ENCODE measurements at places on chromosomes 7 and 10. TPM values are rescaled to one million over a fixed set of nuclear protein-coding genes. Genes with fewer than 3 reads are reported as not detected.

The POLR2J2 gene
- 2.3 TPM for total RNA-seq

The FAM237B gene
- total RNA-seq: not detected

The USP54 gene
- 16.5 TPM for total RNA-seq

The XRCC2 gene
- 0.49 TPM for total RNA-seq

The CYP2C18 gene
- not detected for total RNA-seq

The PLEKHS1 gene
- not detected for total RNA-seq

The SLC13A1 gene
- not detected for total RNA-seq

The SVIL gene
- total RNA-seq: 41.6 TPM

DNA sequence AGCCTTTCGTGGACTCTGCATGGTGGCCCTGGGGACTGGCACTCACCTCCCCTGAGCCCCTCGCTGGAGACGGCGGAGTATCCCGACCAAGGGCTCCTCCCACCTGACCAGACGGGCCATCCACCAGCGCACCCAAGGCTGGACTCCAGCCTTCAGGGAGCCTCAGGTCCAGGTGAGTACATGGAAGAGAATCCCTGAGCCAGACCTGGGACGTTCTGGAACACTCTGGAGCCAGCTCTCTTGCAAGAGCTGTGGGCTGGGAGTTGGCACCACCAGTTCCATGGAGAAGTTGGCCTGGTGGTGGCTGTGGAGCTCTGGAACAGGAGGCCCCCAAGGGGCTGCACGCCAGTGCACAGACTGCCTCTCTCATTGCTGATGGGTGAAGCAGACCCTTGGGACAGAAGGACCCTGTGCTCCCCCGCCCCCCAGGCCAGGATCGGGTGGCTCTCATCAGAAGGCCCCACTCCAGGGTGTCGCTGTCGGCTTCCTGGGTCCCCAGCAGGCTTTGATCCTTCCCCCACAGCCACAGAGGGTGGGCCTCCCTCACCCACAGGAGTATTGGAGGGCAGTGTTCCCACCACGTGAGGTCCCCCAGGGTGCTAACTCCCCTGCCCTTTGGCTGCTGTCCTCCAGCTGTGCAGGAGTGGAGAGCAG is 189.9 kb downstream of the EBF3 start:
- H3K4me3 ChIP-seq: no peak overlapping the region
- DNase-seq: no peak

DNA sequence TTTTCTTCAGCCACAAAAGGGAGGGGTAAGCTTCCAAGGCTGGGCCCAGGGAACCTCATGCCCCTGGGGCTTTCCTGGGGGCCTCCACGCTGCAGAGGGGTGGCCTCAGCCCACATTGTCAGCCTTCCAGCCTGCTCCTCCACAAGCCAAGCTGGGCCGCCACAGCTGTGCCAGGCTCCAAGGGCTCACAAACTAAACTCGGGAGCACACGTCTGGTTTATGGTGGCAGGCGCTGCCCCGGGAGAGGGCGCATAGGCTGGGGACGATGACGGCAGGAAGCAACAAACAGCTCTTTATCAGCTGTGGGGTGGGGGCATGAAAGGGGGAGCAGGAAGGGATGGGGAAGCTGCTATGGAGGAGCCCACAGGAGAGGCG is 6.3 kb upstream of the CDH23 start:
- no peak overlapping the region for H3K27ac ChIP-seq
- DNase-seq: no peak
- H3K4me3 ChIP-seq: no peak overlapping the region
- H3K36me3 ChIP-seq: no peaks in the 10 kb centered on the region
- H3K27me3 ChIP-seq: no peaks in the 10 kb centered on the region

GRCh38 chr10:29980084-29980483 is 79.3 kb downstream of the JCAD start:
- no peak overlapping the region for H3K4me3 ChIP-seq
- peak; percentile 88 for DNase-seq
- H3K4me1 ChIP-seq: peaks cover 4% of the 10 kb centered on the region
- no peaks in the 10 kb centered on the region for H3K27me3 ChIP-seq
- H3K27ac ChIP-seq: no peak overlapping the region

- DNase-seq: no peak
- H3K4me1 ChIP-seq: no peaks in the 10 kb centered on the region
- no peak overlapping the region for H3K4me3 ChIP-seq
- no peak overlapping the region for H3K27ac ChIP-seq
These were observed 50.6 kb upstream of the DPYSL4 start for GRCh38 chr10:132136097-132136521.

DNA sequence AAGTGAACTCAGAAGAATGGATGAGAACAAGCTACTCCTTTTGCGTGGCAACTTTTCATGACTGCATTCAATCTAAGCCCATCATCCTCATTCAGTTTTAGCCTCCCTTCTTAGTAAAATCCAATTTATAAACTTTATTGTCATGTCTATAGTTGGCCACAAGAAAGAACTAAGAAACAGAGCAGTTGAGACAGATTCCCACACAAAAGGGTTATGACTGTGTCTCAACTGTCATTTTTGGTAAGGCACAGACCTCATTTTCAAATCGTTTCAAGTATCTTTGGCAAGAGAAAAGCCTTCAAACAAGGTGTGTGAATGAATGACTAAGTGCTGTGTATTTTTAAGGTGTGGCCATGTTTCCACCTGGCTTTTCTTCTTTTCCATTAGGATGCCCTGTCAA is 84.2 kb upstream of the CREB5 start:
- no peak overlapping the region for H3K4me3 ChIP-seq
- peaks cover 5% of the 10 kb centered on the region for H3K4me1 ChIP-seq
- DNase-seq: no peak
- no peaks in the 10 kb centered on the region for H3K27me3 ChIP-seq

DNA sequence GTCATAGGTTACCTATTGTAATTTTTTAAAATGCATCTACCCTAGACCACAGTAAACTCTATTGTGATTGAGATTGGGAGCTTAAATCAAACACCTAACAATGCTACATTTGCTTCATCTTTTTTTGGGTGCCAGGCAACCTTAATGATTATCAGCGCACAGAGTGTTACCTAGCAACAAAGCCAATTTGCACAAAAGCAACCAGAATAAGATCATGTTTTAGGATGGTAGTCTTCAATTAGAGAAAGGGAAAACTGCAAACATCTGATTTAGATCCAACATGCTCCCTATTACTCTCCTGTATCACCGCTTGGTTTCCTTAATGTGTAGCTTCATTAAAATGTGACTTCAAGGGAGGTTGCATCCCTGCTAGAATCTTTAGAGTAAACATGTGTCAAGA is 226.9 kb downstream of the ABCA13 start:
- H3K4me1 ChIP-seq: no peaks in the 10 kb centered on the region
- no peak for DNase-seq
- no peak overlapping the region for H3K4me3 ChIP-seq
- H3K27ac ChIP-seq: no peak overlapping the region
- no peaks in the 10 kb centered on the region for H3K36me3 ChIP-seq
- no peaks in the 10 kb centered on the region for H3K27me3 ChIP-seq

DNA sequence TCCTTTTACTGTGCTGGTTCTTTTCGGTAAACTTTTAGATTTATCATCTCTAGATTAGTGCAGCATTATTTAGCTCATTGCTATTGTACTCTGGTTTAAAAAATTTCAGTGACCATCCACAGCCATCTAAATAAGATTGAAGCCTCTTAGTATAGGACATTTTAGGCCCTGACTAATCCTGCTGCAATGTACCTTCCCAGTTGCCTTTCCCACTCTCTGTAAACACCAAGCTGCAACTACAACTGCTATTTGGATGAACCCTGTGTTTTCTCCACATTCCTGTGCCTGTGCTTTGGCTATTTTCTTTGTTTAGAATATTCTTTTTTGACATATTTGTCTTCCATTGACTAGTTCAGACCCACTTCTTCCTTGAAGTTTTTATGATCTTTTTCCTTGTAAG is 314.6 kb downstream of the AUTS2 start:
- DNase-seq: no peak
- H3K4me3 ChIP-seq: no peak overlapping the region
- no peak overlapping the region for H3K27ac ChIP-seq
- no peaks in the 10 kb centered on the region for H3K36me3 ChIP-seq
- H3K4me1 ChIP-seq: no peaks in the 10 kb centered on the region

DNA sequence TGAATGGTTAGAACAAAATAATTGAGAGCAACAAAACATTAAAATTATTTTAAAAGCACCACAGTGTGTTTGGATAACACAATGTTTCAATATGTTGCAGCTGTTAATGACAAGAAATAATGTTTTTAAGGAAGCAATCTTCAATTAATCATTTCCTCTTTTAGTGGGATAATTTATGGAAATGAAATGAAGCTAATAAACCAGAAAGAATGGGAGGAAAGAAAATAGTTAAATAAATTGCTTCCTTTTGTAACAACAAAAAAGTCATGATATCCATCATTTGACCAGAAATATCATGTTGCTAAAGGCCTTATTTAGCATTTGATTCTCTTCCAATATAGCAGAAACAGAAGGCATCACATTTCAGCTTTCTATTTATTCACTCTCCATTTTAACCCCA is 224.5 kb downstream of the SEMA3A start:
- no peak overlapping the region for H3K27ac ChIP-seq
- DNase-seq: no peak
- no peak overlapping the region for H3K4me3 ChIP-seq
- H3K4me1 ChIP-seq: no peaks in the 10 kb centered on the region
- no peaks in the 10 kb centered on the region for H3K36me3 ChIP-seq
- H3K27me3 ChIP-seq: no peaks in the 10 kb centered on the region

DNA sequence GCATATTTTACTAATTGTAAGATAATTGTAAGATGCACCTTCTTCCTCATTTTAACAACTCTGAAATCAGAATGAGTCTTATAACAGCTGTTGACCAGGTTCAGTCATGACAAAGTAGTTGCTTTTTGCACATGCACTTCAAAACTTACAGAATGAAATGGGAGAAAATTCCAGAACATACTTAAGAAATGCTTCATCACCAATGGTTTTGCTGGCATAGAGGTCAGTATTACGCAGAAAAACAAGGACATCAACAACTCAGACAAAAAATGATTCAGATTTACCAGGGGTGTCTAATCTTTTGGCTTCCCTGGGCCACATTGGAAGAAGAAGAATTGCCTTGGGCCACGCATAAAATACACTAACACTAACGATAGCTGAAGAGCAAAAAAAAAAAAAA is 13.3 kb downstream of the COL28A1 start:
- DNase-seq: no peak
- no peak overlapping the region for H3K27ac ChIP-seq
- H3K27me3 ChIP-seq: no peaks in the 10 kb centered on the region
- H3K4me1 ChIP-seq: no peaks in the 10 kb centered on the region

GRCh38 chr7:22607180-22607579 is 107.2 kb upstream of the STEAP1B start:
- no peaks in the 10 kb centered on the region for H3K4me1 ChIP-seq
- H3K27ac ChIP-seq: no peak overlapping the region
- no peaks in the 10 kb centered on the region for H3K27me3 ChIP-seq
- no peak overlapping the region for H3K4me3 ChIP-seq

DNA sequence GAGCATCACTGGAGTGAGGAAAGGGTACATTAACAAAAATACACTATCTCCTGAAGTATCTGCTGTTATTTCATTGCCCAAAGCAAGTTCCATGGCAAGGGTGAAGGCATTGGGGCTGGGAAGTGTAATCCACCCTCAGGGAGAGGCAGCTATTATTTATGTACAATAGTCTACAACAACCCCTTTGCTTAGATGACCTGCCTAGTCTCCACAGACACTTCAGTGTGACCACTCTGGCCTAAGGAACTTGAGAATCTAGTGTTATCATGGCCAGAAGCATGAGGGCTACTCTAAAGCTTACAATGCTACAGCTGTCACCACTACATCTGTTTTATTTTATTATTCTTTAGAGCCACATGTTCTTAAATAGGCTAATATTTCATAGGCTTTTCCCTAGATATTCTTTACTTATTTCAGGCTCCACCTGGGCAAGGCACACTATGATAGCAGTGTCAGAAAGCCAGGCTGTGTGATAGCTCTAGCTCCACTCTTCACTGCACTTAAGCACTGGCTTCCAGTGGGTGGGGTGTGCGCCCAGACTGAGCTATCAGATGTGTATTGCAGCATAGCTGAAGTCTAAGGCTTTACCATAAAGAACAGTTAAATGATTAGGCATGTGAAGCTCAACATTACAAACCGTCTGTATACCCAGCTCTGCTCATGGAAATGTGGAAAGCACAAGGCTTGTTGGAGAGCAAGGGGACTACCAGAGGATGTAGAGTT is 117.0 kb upstream of the CCDC6 start:
- H3K27ac ChIP-seq: no peak overlapping the region
- H3K36me3 ChIP-seq: no peaks in the 10 kb centered on the region
- DNase-seq: no peak
- H3K27me3 ChIP-seq: no peaks in the 10 kb centered on the region
- H3K4me1 ChIP-seq: no peaks in the 10 kb centered on the region
- no peak overlapping the region for H3K4me3 ChIP-seq

DNA sequence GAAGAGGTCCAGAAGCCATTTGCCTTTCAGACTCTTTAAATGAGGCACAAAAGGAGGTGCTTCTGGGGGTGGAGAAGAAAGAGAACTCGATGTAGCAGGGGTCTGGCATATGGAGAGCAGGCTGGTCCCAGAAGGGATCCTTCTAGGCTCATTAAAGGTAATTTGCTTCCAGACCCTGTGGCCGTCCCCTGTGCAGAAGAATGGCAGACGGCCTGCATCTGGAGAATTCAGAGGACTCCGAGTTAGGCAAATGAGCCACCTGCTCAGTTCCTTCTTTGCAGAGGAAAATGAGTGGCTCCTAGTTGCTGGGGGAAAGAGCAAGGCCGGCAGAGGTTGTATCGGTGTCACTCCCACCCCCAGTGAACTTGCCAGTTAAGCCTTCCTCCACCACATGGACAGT is 73.8 kb upstream of the FAM180A start:
- no peaks in the 10 kb centered on the region for H3K36me3 ChIP-seq
- DNase-seq: no peak
- H3K4me3 ChIP-seq: no peak overlapping the region
- H3K27ac ChIP-seq: no peak overlapping the region
- no peaks in the 10 kb centered on the region for H3K27me3 ChIP-seq

- H3K4me1 ChIP-seq: no peaks in the 10 kb centered on the region
- no peak overlapping the region for H3K27ac ChIP-seq
- no peaks in the 10 kb centered on the region for H3K27me3 ChIP-seq
- H3K4me3 ChIP-seq: no peak overlapping the region
- H3K36me3 ChIP-seq: no peaks in the 10 kb centered on the region
These were observed 29.6 kb upstream of the EIF5AL1 start for GRCh38 chr10:79482741-79483140.

DNA sequence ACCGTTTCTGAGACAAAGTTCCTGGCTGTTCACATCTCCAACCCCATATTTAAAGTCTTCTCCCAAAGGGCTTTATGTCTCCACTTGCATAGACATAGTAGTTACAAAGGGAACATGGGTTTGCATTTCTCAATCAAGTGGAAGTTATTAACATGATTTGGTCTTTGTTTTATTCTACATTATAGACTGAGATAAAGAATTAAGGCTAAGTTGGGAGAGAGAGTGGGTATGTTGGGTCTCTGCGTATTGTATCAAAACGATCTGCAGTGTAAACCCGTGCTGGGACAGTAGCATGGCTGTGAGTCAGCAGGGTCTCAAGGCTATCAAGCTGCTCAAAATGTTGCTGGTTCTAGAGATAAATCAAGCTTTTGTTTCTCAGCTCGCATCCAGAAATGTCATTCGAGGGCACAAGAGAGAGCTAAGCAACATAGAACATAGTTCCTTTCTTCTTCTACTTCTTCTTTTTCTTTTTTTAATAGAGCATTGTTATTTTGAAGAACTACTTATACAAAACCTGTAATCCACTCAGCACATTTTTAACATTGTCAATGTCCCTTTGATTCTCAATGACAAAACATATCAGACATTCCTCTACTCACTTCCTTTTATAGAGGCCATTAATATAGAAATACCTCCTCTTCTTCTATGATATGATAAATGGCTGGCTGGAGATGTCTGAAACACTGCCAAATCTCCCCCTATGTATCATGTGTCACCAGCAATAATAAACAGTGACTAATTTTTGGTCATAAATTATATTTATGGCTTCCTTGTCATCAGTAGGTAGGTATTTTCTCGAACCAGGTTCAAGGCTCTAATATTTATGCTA is 34.5 kb upstream of the RHOBTB1 start:
- no peak overlapping the region for H3K4me3 ChIP-seq
- peaks cover 43% of the 10 kb centered on the region for H3K4me1 ChIP-seq
- peak; percentile 82 for DNase-seq
- H3K27ac ChIP-seq: peak overlapping the region; percentile 61
- H3K36me3 ChIP-seq: no peaks in the 10 kb centered on the region

All from adrenal gland (tissue), 19 donors.